ENCODE measurements at places on chromosomes 1 and 21.

- DNase-seq: no peak
These were observed 123.2 kb downstream of the SMYD2 start for GRCh38 chr1:214404154-214404553.

DNA sequence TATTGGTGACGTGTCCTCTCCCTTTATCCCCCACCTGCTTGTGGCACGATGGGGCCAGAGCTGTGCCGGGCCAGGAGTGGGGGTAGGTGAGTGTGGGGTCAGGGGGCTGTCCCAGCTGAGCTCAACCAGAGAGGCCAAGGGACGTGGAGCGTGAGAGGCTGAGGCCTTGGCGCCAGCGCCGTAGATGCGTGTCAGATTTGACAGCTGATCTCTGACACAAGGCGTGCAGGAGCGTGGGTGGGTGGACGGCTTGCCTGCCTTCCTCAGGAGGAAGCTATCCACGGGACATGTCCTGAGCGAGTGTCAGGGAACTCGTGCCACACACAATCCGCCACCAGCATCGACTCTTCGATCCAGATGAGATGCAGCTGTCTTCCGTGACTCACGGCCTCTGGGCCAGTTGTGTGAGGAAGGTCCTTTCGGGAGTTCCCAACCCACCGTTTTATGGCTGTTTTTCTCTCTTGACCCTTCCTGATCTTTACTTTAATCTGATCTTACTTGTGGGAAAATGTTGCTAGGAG lies 56.7 kb downstream of the SPSB1 start:
- no peak for DNase-seq

GRCh38 chr1:180153032-180153431 lies 1.6 kb upstream of the QSOX1 start:
- DNase-seq: no peak

DNA sequence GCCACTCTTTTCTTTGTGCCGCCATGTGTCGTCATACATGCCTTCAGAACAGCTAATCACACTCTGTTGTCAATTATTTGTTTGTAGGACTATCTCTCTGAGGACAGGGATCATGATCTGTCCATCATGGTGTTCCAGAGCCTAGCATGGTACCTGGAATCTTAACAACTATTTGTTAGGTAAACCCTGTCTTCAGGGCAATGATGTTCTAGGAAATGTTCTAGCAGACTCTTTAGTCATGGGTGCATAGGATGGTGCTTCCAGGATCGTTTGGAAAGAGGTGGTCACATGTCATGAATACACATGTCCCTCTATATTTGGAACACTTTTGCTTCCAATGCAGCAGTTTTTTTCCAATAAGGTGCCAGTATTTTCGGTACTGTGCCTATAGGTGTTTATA lies 18.2 kb upstream of the KIAA0040 start:
- no peak for DNase-seq

DNA sequence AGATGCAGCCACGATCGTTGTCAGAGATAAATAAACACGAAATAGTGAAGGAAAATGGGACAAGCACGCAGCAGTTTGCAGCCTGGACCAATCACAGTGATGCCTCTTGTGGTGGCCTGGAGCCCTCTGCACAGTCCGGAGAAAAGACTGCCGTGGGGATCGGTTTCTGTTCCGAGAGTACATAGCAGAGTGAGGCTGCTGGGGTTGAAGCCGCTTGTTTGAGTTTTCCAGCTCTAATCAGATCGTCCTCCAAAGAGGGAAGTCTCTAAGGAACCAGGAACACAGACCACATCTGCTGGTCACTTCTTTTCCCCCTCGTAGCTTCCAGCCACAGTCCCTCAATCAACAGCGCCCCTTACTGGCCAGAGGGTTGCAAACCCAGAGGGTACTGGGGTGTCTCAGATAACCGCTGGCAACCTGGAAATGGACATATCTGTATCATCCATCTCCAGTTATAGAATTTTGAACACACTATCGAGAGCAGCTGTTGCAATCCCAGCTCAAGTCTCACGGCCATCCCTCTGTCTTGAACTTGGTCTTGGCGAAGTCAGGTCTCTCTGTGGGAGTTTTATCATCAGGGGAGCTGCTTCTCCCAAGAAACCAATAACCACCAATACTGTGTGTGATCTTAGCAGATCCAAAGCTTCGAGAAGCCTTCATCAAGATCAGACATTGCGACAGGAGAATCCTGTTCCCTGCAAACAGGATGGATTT lies 57.4 kb downstream of the OLIG1 start:
- DNase-seq: peak; percentile 42
